Astrocyte of the spinal cord (primary cell): ENCODE measurements at places on chromosomes 1 and 21.

DNA sequence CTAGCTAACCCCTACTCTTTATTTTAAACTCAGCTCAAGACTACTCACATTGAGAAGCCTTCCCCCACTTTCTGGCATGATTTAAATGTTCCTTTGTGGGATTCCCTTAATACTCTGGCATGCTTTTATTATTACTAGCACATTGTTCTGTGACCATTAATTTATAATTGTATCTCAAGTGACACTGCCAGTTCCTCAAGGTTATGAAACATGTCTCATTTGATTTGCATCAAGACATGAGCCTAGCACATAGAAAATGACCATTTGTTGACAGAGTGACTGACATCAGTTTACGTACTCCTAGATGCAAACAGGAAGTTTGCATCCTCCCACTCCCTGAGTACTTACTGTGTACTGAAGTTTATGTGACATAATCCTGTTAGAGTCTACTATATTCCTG lies 15.2 kb downstream of the RGS4 start:
- no peak for DNase-seq

DNA sequence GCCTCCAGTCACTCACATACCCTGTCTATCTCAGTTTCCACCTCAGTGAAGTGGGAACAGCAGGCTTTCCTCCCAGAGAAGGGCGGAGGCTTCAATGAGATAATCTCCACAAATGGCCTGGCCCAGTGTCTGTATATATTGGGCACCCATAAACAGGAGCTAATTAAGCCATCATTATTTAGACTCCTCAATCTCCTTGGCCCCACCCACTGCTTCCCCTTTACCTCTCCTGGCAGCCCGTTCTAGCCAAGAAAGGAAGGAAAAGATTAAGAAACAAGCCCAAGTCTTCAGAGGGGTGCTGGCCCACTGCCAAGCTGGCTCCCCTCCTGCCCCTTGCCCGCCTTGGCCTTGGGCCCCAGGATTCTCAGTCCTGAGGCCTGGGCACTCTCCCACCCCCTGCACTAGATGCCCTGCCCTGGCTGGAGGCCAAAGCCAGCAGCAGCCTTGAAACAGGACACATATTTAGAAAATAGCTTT lies 15.9 kb upstream of the EPB41 start:
- no peak for DNase-seq

- DNase-seq, result peak; percentile 68
Observed at GRCh38 chr1:39105061-39105840, 79.1 kb downstream of the NDUFS5 start.

- peak; percentile 85 for DNase-seq
Observed at GRCh38 chr1:7379441-7379971, 391.6 kb upstream of the VAMP3 start.

DNA sequence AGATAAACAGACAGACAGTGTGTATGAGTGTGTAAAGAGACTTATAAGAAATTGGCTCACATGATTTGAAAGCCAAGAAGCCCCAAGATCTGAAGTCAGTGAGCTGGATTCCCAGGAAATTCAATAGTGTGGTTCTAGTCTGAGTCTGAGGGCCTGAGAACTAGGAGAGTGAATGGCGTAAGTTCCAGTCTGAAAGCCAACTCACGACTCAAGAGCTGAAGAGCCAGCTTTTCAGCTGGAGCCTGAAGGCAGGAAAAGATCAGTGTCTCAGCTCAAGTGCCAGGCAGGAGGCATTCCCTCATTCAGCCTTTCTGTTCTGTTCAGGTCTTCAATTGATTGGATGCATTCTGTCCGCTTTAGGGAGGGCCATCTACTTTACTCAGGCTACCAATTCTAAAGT lies 257.2 kb downstream of the PLPP3 start:
- DNase-seq, result no peak

DNA sequence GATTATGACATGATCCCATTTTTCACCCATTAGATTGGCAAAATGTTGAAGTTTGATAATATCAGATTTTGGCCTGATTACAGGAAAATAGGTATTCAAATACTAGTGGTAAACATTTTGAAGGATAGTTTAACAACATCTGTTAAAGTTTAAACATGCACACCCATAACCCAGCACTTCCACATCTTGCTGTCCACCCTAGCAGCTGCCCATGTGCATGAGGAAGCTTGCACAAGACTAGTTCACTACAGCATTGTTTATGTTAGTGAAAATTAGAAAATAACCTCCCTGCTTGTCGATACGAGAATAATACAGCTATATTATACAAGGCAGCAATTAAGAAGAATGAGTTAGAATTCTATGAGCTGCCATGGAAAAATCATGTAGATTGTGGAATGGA lies 127.6 kb downstream of the C1orf21 start:
- no peak for DNase-seq

GRCh38 chr1:115288591-115289198 lies 49.4 kb downstream of the NGF start:
- peak; percentile 24 for DNase-seq

DNA sequence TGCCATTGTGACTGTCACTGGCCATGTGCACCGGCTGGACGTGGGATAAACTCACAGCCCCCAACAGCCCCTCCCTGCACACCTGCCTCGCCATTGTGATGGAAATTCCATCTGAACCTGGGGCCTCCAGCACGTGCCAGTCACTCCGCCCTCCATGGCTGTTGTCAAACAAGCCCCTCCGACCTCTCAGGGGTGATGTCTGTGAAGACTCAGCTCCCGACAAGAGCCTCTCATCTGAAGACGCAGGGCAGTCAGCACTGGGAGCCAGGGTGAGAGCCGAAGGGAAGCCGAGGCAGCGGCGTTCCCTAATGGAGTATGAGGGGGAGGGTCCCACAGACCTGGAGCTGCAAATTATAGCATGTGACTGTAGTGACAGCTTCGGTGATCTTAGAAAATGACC lies 1.4 kb upstream of the KRTAP10-2 start:
- DNase-seq, result no peak

- no peak for DNase-seq
Observed at GRCh38 chr1:44565259-44565750, 109.0 kb downstream of the TMEM53 start.

GRCh38 chr1:24228311-24228710 lies 41.2 kb upstream of the IFNLR1 start:
- DNase-seq, result no peak

- DNase-seq, result no peak
Observed at GRCh38 chr1:165344198-165344597, 12.3 kb downstream of the LMX1A start.

DNA sequence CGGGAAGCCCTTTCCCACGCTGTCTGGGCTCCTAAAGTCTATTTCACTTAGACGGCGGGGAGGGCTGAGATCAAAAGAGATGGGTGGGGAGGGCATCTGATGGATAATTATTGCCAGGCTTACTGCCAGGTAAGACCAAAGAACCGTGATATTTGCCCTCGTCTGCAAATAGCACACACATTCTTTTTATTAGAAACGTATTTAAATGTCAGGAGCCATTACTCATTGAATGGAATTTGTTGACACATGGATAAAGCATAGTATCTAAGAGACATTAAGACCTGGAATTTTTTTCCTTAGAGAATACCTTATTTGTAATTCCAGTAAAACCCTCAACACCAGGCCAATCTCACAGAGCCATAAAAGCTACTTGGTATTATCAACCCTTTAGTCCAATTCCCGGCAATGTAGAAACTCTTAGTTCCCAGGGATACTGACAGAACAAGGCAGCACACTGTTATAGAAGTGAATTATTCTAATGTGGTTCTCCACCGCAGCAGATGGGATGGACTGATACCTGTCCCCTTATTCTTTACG lies 10.6 kb downstream of the URB1 start:
- peak; percentile 55 for DNase-seq

DNA sequence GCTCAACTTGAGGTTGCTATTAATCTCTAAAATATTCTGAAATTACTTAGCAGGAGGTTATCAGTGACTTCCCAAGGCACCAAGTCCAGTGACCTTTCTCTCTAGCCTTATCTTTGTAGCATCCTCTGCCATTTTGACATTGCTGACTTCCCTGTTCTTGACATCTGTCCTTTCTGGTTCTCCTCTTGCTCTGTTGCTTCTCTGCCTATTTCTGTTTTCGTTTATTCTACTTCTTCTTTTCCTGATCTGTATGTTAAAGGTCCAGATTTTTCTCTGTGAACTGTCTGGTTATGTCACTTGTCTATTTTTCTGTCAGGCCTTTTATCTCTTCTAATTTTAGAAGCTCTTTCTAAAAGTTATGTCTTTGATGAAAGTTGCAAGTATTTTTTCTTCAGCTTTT lies 178.8 kb downstream of the VPS13D start:
- DNase-seq, result no peak

GRCh38 chr1:169890761-169891538 lies 2.7 kb downstream of the SCYL3 start:
- no peak for DNase-seq

GRCh38 chr1:155983191-155984024 lies 5.1 kb upstream of the ARHGEF2 start:
- DNase-seq, result peak; percentile 98

DNA sequence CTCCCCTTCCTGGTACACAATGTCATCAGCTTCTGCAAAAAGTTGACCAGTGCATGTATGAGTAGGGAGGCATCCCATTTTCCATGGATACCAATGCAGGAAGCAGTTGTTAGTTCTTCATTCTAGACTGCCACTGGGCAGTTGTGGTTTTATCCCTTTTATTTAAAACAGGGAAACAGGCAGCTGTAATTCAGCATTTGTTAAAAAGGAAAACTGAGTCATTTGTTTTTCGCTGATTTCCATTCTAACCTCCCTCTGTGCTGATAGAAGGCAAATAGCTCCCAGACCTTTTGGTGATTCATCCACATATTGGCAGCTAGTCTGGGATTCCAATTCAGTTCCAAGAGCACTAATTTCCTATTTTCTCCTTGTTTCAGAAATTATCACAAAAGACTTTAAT lies 21.1 kb upstream of the ABCA4 start:
- peak; percentile 76 for DNase-seq

DNA sequence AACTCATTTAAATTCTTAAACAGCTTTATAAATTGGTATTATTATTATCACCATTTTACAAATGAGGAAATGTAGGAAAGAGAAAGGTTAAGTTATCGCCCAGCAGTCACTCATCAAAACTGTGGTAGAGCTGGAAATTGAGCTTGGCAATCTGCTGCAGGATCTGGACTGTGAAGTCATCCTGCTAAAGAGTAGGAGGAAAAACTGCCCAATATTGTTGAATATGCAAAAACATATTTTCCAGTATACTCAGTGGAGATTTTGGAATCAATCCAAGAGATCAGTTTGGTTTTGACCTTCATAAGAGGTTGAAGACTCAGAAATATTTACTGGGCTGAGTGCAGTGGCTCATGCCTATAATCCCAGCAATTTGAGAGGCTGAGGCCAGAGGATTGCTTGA lies 16.9 kb upstream of the RC3H1 start:
- DNase-seq, result no peak

DNA sequence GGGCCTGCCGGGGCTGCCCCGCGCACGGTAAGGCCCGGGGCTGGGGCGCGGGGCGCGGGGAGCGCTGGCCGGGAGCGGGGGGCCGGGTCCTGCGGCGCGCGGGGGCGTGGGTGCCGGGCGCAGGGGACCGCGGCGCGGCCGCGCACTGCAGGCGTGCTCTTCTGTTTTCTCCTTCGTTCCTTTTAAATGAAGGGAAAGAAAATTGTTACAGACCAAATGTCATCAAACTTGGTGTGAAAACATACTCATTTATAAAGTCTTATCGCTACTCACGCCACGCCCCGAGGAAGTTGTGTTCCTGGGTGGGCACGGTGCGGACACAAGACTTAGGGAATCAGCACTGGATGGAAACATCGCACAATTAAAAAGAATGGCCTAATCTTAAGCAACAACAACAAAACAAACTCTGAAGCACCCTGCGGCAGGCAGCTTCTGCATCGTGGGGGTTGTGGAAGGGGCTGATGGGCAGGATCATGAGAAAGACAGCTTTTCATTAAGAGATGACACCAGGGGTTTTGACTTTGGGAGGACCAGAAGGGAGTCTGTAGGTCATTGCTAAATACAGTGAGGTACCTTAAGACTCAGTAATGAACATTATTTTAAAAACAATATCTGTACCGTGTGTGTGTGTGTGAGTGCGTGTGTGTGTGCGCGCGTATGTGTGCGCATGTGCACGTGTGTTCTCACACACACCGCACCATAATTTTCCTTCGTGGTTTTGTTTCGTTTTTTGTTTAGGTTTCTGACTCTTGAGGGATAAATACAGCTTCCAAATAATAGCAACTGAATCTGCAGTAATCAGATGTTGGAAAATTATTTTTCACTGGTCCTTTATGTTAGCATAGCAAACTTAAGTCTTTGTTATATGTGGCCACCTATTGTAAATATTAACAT lies 548 bp downstream of the B3GALT5 start:
- peak; percentile 33 for DNase-seq

- no peak for DNase-seq
Observed at GRCh38 chr1:181911715-181912114, 149.8 kb downstream of the ZNF648 start.

GRCh38 chr1:110065841-110066240 lies 4.6 kb downstream of the ALX3 start:
- DNase-seq, result no peak
